ENCODE measurements at places on chromosomes 6 and 20. TPM values are rescaled to one million over a fixed set of nuclear protein-coding genes. Genes with fewer than 3 reads are reported as not detected.
A peak's percentile ranks its signal among the peaks of the same experiment; 100 is the strongest.

The LST1 gene
- not detected for total RNA-seq

The ADGRF1 gene
- 1.6 TPM for total RNA-seq

The SPATA25 gene
- total RNA-seq = 3.4 TPM

The CSE1L gene
- 78.7 TPM for total RNA-seq

DNA sequence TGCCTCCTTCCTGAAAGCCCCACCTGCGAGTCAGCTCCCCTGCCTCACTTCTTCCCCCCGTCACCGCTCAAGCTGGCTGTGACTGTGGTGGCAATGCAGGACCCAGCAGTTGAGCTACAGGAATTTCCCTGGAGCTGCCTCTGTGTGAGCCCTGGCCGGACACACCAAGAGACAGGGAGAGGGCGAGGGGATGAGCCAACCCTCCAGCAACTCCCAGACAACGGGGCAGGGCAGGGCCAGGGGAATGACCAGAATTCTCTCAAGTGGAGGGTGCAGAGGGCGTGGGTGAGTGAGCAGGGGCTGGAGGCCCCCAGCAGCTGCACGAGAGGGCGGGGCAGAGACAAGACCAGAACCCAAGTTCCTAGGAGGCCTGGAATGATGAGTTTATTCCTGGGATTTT lies 4.9 kb upstream of the ARFGAP1 start:
- peaks cover 25% of the 10 kb centered on the region for H3K4me1 ChIP-seq
- H3K4me3 ChIP-seq = no peak overlapping the region
- H3K27me3 ChIP-seq = peaks cover 3% of the 10 kb centered on the region
- no peak for DNase-seq
- no peaks in the 10 kb centered on the region for H3K36me3 ChIP-seq

- H3K4me1 ChIP-seq = peaks cover 7% of the 10 kb centered on the region
- H3K4me3 ChIP-seq = peak overlapping the region; percentile 82
- H3K36me3 ChIP-seq = no peaks in the 10 kb centered on the region
- H3K27ac ChIP-seq = no peak overlapping the region
- H3K27me3 ChIP-seq = peaks cover 71% of the 10 kb centered on the region
- DNase-seq = no peak
These were observed 45.5 kb upstream of the SNAP25 start for GRCh38 chr20:10172998-10173655.

All from mesothelial cell of epicardium (in vitro differentiated cells).